ENCODE measurements at places on chromosomes 1 and 21. TPM values are rescaled to one million over a fixed set of nuclear protein-coding genes. Genes with fewer than 3 reads are reported as not detected.

- no peak for DNase-seq
Measured at GRCh38 chr1:185535621-185536020, 198.6 kb upstream of the HMCN1 start.

- no peak for DNase-seq
Measured at GRCh38 chr1:158996998-158997397, 12.7 kb upstream of the IFI16 start.

- DNase-seq, result peak; percentile 34
Measured at GRCh38 chr1:30533141-30533540, 190.2 kb downstream of the MATN1 start.

GRCh38 chr1:73167009-73167657 lies 884.8 kb upstream of the NEGR1 start:
- no peak for DNase-seq

DNA sequence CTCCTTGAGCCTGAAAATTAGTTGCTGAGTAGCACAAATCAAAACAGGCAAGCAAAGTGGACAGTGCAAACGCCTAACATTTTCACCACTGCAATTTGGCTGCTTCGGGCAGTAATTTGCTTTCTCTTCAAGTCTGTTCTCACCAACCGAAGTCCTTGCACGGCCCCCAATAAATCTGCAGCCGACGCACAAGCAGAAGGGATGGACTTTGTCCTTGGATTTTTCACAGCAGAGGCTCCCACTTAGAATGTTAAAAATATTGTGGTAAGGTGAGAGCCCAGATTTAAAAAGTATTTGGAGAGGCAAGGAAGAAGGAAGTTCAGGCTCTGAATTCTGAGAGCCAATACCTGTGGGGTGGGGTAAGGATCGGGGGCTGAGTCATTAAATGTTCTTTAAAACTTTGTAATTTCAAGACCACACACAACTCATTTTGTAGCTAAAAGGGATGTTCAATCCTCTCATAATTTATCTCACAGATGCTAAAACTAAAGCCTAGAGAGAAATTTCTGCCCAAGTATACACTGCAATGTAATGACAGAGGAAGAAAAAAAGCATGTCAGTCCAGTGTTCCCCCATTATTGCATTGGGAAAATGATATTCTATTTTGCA lies 6.2 kb downstream of the CD247 start:
- peak; percentile 28 for DNase-seq

- no peak for DNase-seq
Measured at GRCh38 chr1:204348242-204348641, 11.5 kb downstream of the PLEKHA6 start.

DNA sequence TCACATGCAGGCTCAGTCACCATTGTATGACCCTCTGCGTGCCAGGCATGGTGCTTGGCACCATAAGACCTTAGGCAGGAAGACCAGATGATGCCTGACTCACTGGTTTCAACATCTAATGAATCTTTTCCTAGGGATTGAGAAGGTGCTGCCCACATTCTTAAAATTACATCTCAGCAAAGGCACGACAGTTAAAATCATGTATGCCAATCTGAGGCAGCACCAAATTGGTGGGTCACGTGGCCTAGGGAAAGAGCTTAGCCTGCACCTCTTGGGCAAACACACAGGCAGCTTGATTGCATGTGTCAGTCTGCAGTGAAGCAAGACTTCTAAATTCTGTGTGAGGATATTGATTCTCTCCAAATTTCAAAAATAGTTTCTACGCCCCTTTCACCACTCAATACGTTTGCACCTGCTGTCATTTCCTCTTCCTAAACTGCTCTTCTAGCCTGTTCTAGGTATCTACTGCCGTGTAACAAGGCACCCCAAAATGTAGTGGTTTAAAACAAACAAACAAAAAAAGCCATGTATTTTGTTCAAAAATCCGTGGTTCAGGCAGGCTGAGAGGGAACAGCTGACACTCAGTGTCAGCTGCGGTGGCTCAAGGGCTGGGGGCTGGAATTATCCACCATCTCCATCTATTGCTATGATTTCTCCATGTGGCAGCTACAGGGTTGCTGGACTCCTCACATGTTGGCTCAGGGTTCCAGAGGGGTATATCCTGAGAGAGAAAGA lies 160.2 kb upstream of the FGGY start:
- DNase-seq, result no peak

- no peak for DNase-seq
Measured at GRCh38 chr1:21237446-21238088, 52.7 kb downstream of the ECE1 start.

DNA sequence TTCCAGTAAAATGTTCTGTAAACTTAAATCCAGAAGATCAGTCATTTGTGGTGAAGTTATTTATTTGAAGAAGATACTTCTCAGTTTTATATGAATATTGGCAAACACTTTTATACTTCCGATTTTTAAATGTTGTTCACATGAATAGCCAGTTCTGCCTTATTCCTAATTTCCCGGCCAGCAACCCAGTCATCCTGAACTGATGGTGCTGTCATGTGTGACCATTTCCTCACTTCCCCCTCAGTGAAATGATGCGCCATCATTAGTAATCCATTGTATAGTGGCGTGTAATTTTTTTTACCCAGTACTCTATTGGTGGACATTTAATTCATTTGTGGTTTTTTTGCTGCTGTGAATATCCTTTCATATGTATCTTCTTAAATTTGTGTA lies 16.4 kb downstream of the GPSM2 start:
- no peak for DNase-seq

GRCh38 chr1:66176012-66176715 lies 357.8 kb upstream of the SGIP1 start:
- peak; percentile 74 for DNase-seq

SYT6 gene
- 0.67 TPM for total RNA-seq

EMC1 gene
- total RNA-seq, result 53.6 TPM

SLC44A3 gene
- total RNA-seq, result 6.3 TPM

IGFN1 gene
- not detected for total RNA-seq

SEC16B gene
- total RNA-seq, result 1.7 TPM

BEND5 gene
- 5.3 TPM for total RNA-seq

DTL gene
- total RNA-seq, result 60.4 TPM
